ENCODE measurements at places on chromosomes 4 and X.

GRCh38 chrX:17737710-17737985 is 355 bp downstream of the SCML1 start:
- no peak for DNase-seq

DNA sequence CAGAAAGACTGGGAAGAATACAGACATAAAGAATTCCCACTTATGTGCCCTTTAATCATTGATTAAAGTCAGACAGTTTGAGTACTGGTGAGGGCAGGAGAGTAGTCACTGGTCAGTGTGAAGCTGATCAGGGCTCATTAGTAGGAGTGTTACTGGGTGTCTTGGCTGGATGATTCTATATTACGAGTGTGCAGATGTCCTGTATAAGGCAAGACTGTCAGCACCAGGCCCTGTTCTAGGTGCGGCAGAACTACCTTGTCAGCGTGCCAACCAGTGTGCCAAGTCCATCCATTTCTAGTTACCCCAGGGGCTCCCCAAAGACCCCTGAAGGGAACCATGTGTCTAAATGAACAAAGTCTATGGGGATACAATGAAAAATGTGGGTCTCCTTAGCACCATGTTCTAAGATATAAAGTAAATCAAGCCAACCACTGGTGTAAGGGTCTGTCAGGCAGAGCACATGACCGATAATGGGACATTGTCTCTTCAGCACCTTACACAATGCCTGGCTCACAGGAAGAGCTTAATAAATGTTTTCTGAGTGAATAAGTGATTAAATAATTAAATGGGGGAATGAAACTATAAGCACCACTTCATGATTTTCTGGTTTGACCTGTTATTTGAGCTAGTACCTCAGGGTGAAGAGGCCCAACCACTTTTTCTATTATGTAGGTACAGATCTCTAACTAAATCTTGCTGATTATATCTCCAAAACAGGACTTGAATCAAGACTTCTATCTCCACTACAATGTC is 205.0 kb downstream of the CAMK2D start:
- DNase-seq, result no peak

- no peak for DNase-seq
Observed at GRCh38 chr4:26048950-26049349, 134.9 kb downstream of the SMIM20 start.

- DNase-seq, result no peak
Observed at GRCh38 chr4:33104273-33104672, 2384.1 kb downstream of the PCDH7 start.

- no peak for DNase-seq
Observed at GRCh38 chr4:90012918-90013317, 114.3 kb upstream of the CCSER1 start.

GRCh38 chr4:1459722-1460511 is 53.7 kb upstream of the NKX1-1 start:
- DNase-seq, result no peak

DNA sequence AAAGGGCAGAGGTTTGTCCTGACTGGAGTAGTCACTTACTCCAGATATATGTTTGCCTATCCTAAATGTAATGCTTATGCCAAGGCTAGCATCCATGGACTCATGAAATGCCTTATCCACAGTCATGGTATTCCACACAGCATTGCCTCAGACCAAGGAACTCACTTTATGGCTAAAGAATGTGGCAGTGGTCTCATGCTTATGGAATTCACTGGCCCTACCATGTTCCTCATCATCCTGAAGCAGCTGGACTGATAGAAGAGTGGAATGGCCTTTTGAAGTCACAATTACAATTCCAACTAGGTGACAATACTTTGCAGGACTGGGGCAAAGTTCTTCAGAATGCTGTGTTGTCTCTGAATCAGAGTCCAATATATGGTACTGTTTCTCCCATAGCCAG is 1014.8 kb downstream of the RAPGEF2 start:
- DNase-seq, result no peak

GRCh38 chr4:77819404-77819842 is 255 bp upstream of the CNOT6L start:
- peak; percentile 58 for DNase-seq

GRCh38 chrX:78506248-78506647 is 152.9 kb downstream of the RTL3 start:
- no peak for DNase-seq

Data from stimulated activated CD4-positive, alpha-beta T cell treated with anti-CD3 and anti-CD28 coated beads, Interleukin-1b, Interleukin-23, amount 100 ng/mL, for 1 hour (primary cell).